ENCODE measurements at places on chromosomes 13 and 19.

GRCh38 chr13:33958964-33959363, 141.0 kb downstream of the RFC3 start:
- no peak for DNase-seq

- DNase-seq: no peak
Observed at GRCh38 chr19:49558591-49558990, 21.8 kb downstream of the NOSIP start.

DNA sequence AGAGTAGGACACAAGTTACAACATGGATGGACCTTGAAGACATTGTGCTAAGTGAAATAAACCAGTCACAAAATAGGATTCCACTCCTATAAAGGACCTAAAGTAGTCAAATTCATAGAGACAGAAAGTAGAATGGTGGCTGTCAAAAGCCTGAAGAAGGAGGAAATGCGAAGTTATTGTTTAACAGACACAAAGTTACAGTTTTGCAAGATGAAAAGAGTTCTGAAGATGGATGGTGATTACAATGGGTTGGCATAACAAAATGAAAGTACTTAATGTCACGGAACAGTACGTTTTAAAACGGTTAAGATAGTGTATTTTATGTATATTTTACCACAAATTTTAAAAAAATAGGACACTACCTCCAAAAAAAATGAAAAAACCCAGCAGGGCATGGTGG, 34.8 kb downstream of the FOXO1 start:
- no peak for DNase-seq

DNA sequence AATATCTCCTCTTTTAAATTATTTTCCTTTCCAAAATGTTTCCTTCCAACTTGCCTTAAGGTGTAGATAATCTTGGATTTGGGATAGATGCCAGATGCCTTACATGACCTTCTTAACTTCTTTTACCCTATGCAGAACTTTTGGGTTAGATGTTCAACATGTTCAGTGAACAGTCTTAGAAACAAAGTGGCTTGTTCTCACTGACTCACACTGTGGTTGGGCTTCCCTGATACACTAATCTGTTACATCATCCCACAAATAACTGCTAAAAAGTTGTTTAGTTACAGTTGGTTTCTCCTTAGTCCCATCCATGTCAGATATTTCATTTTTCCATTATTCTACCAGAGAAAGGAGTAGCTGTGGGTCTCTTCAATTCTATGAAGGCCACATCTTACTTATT, 2638.2 kb downstream of the PCDH9 start:
- no peak for DNase-seq

DNA sequence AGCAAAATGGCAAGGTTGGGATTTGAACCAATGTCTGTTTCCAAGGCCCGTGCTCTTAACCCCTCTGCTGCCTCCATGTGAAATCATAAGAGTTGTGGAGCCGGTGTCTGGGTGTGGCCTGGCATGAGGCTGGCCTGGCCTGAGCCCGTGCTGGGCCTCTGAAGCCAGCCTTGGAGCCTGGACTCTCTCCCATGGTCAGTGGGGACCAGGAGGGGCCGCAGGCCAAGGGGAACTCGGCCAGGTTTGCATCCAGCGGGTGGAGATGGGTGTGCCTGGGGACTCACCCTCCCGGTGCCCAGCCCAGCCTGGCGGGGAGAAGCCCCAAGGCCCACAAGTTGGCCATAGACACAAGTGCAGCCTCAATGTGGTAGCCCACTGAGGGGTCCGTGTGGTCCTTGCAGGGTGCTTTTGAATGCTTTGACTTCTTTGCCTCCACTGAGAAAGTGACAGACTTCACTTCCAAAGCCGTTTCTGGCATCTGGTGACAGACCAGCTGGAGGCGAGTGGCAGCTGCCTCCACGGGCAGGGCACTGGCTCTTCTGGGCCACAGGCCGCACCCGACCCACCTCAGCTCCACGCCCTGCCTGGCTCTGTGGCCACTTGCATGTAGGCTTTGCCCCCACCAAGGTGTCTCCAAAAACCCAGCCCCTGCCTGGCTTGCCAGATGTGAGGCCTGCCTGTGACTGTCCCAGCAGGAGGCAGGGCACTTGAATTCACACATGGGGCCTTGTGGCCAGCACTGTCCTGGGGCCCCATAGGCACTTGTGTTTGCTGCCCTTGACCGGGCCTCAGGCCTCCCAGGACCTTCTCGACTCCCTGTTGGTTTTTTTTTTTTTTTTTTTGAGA, 26.2 kb upstream of the NCCRP1 start:
- no peak for DNase-seq
